HTR-8/SVneo (cell line): ENCODE measurements at places on chromosomes 5 and 9.
A peak's percentile ranks its signal among the peaks of the same experiment; 100 is the strongest.

DNA sequence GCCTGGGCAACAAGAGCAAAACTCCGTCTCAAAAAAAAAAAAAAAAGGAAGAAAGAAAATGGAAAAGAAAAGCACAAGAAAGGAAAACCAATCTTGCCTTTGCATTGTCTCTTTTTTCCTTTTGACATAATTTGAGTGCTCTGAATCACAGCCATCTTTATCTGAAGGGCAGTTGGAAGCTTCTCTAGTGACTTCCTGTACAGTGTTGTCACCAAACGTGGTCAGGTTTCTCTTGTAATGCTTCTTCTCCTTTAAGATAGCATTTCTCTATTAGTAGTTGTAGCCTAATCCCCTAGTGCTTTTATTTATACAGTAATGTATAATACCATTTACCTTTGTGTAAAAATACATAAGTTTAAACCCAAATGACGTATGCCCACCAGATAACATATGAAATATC lies 18.1 kb downstream of the PRKACG start:
- DNase-seq: no peak

DNA sequence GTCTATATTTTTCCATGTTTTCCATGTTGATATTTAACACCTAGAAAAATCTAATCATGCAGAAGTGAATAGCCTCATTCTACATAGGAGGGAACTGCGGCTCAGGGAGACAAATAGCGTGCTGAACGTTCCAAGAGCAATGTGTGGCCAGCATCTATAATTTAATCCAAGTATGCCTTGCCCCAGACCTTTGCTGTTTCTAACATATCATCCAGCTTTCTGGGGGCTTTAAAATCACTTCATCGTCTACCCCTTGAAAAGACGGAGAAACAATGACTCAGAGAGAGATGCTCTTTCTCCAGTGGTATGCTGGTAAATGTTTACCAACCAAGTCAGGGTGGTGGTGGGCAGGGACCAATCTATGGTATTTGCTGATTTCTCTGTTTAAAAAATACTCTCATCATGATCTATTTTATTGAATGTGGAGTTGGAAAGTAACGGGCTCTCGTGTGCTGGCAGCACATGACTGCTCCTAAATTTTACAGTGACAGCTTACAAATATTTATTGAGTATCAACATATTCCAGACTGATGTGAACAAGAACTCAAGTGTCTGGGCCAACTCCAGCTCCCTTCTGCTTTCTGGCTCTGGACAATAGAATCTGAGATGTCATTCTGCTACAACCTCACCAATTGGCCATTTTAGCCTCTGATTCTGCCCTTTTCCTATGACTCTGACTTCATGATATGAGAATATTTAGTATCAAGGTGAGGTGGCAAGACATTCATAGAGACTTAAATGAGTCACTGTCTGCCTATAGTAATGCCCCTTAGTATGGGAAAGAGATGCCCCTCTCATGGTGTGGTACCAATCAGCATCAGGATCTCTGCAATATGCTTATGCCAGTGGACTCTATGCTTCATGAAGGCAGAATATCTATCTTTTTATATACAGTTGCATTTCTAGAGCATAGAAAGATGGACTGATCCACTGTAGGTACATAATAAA lies 407.4 kb upstream of the TNC start:
- no peak for DNase-seq

DNA sequence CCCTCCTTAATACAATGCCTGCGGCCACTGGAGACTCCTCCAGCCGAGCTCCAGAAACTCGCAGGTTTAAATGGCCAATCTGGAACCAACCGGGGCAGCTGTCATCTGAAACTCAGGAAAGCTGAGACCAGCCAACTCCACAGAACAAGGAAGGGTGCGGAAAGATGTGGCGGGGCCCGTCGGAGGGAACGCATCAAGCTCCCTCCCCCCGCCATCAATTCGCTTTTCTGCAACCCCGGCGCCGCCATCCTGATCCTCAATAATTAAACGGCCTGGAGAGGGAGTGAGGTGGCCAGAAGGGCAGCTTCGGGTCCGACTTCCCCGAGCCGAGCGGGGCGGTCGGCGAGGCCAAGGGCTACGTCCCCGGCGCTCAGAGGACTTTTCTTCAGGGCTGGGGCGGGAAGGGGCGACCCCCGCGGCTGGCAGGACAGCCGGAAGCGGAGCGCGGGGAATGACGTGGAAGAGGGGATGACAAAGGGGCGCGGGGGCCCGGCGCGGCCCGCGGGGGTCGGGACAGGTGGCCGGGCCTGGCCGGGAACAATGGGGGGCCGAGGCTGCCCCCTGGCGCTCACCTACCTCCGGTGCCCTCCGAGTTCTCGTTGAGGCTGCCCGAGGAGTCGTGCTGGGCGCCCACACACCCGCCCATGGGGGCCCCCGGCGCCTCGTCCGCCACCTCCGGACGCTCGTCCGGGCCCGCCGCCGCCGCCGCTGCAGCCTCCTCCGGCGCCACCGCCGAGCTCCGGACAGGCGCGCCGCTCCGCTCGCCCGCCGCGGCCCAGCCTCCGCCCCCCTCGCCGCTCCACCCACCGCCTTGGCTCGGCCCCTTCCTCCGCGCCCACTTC lies at the start of gene UBTD2:
TSS of gene UBTD2 (minus strand) at position 745 of the 842 bp plus-strand sequence. CDS start at position 646, 99 bp downstream.
- DNase-seq: peak; percentile 75

DNA sequence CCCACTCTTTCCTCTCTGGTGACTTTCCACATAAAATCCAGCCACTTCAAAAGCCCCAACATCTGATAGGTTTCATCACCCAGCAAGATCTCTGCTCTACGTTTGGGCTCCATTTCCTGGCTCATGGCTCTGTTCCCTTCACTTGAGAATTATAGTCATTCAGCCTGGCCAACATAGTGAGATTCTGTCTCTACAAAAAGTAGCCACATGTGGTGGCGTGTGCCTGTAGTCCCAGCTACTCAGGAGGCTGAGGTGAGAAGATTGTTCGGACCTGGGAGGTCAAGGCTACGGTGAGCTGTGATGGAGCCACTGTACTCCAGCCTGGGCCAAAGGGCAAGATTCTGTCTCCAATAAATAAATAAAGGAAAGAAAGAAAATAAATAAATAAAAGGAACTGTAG lies 83.3 kb upstream of the IGFBPL1 start:
- no peak for DNase-seq

- no peak for DNase-seq
Measured at GRCh38 chr9:99848447-99848846, 26.8 kb downstream of the NR4A3 start.

- no peak for DNase-seq
Measured at GRCh38 chr9:98708103-98708932, 417 bp downstream of the GABBR2 start.

GRCh38 chr9:81476813-81477490 lies 212.4 kb downstream of the TLE1 start:
- no peak for DNase-seq

DNA sequence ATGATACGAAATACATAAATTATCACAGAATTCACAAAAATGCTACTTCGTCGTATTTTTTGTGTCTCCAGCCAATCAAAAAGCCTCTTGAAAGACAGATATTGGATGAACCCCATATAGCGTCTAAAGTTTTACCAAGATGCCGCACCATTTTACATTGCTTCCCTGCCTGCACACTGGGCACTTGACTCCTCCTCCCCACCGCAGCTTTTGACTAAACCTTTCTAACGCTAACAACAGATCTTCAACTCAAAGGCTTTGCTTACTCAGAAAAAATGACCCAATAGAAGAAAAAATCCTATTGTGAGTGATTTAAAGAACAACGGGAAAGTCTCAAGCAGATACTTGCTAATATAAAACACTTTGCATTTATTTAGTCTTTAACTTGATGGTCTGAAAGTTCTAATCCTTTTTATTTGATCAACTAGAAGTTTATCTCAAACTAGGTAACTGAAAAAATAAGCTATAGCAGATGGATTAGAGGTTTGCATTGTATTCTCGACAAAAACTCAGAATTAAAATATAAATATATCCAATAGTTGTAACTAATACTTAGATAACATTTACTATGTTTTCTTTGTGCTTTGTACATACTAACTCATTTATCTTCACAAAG lies 609.1 kb upstream of the DMAC1 start:
- DNase-seq: no peak

DNA sequence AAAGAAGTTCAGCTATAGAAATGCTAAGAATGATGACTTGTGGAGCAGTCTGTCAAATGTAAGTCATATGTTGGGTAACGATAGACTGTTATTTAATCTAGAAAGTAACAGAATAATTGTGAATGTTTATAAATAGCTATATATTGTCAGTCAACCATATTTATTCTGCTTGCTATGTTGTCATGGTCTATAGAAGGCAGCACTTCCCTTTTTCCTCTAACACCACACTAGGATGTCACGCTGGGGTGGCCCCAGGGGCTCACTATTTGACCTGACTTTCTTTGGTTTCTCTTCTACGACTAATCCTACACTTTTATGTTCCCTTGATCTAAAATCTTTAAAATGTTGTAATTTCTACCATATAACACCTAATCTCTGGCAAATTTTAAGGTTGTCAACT lies 20.5 kb downstream of the ERAP2 start:
- DNase-seq: no peak

DNA sequence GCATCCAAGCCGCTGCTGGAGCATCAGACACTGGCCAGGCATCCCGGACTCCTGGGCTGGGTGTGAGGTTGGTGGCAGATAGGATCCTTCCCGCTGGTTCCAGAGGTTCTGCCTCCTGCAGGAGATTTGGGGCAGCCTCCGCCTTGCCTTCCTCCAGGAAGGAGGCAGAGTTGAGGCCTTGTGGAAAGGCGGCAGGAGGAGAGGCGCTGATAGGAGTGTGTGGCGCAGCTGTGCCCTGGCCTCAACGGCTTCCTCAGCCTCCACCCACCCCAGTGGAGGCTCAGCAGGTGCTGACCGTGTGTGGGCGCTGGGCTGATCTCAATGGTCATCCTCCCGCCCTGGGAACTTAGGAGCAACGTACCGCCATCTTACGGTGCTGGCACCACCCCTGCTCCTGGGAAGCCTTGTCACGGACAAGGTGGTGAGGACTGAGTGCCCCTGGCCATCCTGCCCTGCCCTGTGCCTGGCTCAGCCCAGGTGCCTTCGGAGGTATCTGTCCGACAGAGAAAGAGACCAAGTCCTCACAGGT lies 10.2 kb downstream of the NCS1 start:
- no peak for DNase-seq

DNA sequence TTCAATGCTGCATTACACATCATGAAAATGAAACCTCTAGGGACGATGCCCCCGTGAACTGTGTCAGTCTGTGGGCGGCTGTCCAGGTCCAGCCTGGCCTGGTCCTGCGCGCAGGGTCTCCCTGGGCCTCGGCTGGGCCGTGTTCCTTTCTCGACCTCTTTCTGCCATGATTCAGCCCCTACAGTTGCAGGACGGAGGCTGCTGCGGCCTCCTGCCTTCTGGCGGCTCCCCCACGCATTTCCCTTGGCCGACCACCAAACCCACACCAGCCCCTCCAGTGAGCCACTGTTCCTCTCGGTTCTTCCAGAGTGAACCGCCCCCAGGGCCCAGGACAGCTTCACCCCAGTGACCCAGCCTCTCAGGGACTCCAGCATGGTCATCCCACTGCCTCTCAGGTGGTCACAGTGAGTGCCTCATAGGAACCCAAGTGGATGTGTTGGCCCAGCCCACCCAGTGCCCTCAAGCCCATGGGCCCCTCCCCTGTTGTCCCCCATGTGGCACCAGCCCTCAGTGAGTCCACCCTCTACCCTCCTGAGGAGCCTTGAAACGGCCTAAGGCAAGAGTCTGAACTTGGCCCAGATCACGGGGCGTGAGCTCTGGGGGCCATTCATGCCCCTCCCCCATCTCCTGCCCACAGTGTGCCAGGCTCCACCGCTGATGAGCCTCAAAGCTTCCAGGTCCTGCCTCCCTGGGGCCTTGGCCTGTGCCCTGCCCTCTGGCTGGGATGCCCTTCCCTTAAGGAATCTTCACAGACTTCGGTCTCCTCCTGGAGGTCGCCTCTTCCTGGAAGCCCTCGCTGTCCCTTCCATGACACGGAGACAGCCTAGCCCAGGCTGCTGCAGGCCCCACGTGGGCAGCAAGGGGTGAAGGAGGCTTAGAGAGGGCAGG lies 10.0 kb upstream of the CLIC3 start:
- DNase-seq: no peak

DNA sequence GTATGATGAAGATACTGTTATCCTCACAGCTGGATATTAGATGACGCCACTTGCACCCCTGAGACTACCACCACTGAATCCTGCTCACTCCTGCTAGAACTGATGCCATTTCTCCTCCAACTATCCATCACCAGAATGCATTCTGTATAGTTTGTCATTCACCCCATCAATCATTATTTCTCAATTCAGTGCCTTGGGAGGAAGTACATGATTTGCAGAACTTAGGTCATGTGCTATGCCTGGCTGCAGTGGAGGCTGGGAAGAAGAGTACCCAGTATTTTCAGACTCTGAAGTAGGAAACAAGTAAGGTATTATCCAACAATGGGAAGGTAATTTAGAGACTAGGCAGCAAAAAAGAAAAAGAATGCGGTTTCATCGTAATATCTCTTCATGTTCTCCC lies 26.2 kb upstream of the HSD17B4 start:
- DNase-seq: no peak

DNA sequence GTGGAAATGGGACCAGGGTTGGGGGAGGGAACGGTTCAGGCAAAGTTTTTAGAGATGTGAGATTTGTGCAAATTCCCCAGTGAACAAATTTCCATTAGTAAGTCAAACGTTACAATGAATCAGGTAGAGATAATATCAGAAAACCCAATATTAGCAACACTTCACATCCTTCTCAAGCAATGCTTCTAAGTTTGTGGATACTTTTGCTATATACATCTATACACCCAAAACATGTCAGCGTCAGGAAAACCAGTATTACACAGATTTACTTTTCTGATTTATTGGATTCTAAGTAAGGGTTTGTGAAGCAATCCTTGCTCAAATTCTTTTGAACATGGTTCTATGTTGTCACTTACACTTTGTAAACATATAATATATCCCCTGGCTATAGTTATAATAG lies 6.5 kb downstream of the ALDH1A1 start:
- no peak for DNase-seq

DNA sequence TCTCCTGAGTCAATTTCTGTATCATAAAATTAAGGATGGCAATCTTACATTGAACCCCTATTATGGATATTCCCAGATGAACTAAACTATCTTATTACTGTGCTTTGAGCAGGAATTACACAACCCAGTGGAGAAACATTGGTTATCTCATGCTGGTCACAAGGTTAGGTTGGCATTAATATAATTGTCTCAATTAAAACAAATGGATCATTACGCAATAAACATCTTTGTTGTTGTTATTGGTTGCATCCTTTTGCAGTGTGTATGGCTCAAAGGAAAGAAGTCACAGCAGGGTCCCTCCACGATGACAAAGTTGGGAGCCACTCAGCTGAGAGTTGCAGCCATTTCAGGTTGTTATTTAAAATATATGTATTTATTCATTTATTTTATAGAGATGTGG lies 297.0 kb upstream of the KLF4 start:
- DNase-seq: no peak

GRCh38 chr5:122756264-122756911 lies 18.5 kb upstream of the SNX2 start:
- peak; percentile 24 for DNase-seq

DNA sequence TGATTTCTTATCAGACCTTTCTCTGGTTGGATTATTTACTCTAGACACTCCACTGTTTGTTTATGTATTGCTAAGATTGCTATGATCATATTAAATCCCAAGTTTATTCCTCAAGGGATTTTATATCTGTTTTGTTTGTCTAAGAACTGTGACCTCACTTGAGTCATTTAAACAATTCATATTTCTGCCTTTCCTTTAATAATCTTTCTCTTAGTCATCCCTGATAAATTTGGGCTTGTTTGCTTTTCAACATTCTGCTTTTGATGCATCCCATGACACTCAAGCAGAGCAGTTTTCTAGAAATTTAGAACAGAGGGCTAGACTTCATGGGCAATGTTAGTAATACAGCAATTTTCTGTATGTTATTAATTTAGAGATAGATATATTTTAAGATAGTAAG lies 231.6 kb upstream of the TNC start:
- no peak for DNase-seq

- peak; percentile 54 for DNase-seq
Measured at GRCh38 chr5:78537821-78538220, 110.8 kb downstream of the LHFPL2 start.
